Ecto neural progenitor cell (in vitro differentiated cells): ENCODE measurements at places on chromosomes 1 and 21.

GRCh38 chr1:158248118-158248517, 6.1 kb upstream of the CD1A start:
- no peak for DNase-seq

DNA sequence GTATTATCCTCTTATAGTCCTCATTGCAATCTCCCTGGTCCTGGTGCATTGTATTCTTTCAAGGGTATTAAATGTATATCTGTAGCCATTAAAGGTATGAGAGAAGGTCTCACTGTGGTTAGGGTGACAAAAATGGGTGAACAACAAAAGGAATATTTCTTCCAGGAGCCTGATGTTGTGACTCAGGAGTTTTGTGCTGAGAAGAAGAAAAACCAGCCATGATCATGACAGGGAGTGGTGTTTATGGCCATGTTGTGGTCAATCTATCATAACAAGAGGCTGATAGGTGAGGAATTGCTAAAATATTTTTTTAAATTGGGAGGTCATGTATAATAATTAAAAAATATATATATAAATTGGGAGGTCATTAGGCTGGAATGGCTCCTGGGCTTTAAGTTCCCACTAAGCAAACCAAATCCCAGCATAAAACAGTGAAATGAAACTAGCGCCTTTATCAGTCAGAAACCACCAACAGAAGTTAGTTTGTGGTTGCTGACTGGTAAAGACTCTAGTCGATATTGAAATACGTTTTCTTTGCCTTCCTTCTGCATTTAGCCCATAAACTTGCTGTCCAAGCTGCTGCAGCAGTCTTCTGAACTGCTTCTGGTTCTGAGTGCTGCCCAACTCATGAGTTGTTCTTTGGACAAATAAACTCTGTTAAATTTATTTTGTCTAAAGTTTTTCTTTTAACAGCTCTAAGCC, 60.3 kb downstream of the TBX19 start:
- no peak for DNase-seq

- DNase-seq, result no peak
Observed at GRCh38 chr1:225565847-225566246, 87.1 kb downstream of the ENAH start.

DNA sequence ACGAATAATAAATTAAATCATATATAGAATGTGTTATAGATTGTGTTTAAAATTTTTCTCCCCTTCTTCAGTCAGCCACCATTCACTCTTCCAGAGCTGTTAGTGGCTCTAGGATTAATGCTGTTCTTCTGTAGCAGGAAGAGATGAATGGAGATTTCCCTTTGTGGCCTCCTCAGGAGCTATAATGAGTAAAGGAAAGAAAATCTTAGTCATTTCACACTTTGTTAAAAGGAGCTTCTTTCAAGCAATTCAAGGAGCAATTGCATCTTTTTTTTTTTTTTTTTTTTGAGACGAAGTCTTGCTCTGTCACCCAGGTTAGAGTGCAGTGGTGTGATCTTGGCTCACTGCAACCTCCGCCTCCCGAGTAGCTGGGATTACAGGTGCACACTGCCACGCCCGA, 23.7 kb upstream of the TMCO2 start:
- DNase-seq, result no peak
